ENCODE measurements at places on chromosomes 13 and 19.

- DNase-seq: no peak
Measured at GRCh38 chr13:111049791-111050538, 65.1 kb upstream of the ARHGEF7 start.

GRCh38 chr19:13212759-13213330 lies 62.6 kb downstream of the IER2 start:
- peak; percentile 60 for DNase-seq

DNA sequence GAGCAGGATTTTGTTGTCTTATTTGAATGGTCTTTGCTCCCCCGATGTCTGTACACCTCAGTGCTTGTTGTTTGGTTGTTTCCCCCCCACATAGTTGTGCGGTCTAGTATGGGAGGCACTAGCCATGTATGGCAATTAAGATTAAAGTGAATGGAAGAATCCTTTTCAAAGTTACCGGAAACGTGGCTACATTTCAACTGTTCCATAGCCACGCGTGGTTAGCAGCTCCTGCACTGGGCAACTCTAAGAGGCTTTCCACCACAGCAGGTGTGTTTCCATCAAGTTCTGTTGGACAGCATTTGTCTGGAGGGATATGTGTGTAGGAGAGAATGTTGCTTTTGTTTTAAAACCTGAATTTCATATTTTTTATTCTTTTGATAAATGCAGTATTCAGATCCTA lies 247.3 kb downstream of the GGACT start:
- no peak for DNase-seq

- peak; percentile 39 for DNase-seq
Measured at GRCh38 chr19:52190487-52191293, 838 bp downstream of the PPP2R1A start.

DNA sequence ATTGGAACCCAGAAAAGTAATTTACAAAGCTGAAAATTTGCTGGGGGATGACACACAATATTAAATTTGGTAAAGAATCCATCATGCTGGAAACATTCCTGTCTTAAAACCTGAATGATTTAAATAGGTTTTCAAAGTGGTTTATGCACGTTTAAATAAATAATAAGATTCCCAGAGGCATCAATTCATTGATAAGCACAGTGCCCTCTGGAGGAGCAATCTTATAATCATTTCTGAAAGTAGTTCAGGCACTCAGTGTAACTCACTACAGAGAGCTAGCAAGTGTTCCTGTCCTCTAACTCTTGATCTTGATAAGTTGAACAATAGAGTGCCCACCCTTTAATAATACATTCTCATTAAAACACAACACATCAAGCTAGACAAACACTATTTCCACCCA lies 43.5 kb upstream of the SHISA2 start:
- no peak for DNase-seq

- no peak for DNase-seq
Measured at GRCh38 chr19:16259385-16260159, 61.9 kb downstream of the AP1M1 start.

Data from PC-9 (cell line).